Activated CD4-positive, alpha-beta T cell treated with anti-CD3 and anti-CD28 coated beads for 1 hour (primary cell): ENCODE measurements at places on chromosomes 5 and 9.

- no peak for DNase-seq
These were observed 168.4 kb downstream of the RASEF start for GRCh38 chr9:82894548-82894947.

DNA sequence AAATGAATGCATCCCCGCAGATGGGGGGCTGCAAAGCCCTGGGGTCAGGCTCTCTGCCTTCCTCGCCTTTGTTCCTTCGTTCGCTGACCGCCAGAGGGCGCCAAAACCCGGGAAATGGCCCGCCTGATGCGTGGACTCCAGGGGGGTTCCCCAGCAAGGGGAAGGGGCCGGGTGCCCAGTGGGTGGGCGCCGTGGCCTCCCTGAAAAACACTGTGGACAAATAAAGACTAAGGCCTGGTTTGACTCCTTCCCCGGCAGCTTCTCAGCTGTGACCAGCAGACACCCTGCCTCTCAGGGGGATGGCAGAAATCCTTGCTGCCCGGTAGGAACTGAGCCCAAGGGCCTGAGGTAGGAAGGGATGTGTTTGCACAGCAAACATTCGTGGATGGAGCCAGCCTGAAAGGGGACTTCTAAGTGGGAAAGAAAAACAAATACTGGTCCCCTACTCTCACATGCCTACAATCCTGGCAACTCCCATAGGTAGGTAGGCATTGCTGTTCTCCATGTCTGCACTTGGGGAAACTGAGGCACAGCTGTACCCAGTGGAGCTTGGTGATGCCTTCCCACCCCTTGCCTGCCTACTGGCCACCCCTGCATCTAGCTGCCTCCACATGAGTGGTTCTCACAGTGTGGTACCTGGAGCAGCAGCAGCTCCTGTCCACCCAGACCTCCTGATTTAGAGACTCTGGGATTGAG is 57.7 kb downstream of the DUSP1 start:
- DNase-seq = peak; percentile 64

DNA sequence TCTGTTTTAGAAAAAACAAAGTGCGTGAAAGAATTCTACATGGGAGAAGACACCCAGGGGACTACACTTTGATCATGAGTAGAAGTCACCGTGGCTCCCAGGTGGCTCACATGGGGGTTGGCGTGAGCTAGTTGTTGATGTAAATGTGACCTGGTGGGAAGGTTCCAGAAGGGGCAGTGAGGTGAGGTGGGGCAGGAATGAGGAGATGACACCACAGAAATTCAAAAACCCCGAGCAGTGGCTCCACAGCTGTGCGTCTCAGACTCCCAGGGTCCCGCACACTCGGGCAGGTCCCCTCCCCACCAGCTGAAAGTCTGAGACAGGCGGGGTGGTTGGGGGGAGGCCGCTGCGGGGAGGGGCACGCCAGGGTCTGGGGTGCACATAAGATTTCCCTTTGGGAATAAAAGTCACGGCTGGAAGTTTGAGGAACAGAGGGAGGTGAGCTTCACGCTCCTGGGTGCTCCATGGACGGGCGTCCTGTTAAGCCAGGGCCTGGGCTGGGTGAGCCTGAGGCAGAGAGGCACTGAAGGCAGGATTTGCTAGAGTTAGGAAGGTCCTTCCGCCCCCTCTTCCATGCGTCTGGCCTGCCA is 29.9 kb downstream of the GLT6D1 start:
- DNase-seq = no peak

GRCh38 chr9:127233550-127233949 is 31.0 kb upstream of the GARNL3 start:
- no peak for DNase-seq

GRCh38 chr9:101427358-101427757 is 8.2 kb downstream of the ALDOB start:
- DNase-seq = no peak

DNA sequence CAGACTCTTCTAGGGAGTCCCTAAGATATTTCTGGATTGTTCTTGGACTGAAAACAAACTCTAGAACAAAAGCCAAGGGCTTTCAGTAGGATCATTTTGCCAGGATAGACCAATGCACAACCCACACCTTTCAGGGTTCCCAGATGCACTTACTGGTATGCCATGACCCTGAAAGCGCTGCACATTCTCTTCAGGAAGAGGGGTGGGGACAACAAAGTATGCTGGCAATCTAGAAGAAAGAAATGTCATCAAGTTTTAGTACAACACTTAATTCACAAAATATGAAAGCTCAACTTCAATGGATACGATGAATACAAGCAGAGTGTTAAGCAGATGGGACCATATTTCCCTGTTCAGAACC is 57.2 kb downstream of the MTMR12 start:
- DNase-seq = no peak

GRCh38 chr9:78118742-78119473 is 87.3 kb upstream of the GNAQ start:
- no peak for DNase-seq

GRCh38 chr5:42781584-42781983 is 25.0 kb downstream of the CCDC152 start:
- no peak for DNase-seq

GRCh38 chr9:126443144-126443543 is 116.5 kb downstream of the MVB12B start:
- no peak for DNase-seq

GRCh38 chr5:9698125-9698826 is 68.1 kb upstream of the TAS2R1 start:
- DNase-seq = no peak

- DNase-seq = no peak
These were observed 25.3 kb downstream of the UBAP1 start for GRCh38 chr9:34203992-34204635.

GRCh38 chr5:142772446-142773293 is 2.5 kb downstream of the ARHGAP26 start:
- no peak for DNase-seq

DNA sequence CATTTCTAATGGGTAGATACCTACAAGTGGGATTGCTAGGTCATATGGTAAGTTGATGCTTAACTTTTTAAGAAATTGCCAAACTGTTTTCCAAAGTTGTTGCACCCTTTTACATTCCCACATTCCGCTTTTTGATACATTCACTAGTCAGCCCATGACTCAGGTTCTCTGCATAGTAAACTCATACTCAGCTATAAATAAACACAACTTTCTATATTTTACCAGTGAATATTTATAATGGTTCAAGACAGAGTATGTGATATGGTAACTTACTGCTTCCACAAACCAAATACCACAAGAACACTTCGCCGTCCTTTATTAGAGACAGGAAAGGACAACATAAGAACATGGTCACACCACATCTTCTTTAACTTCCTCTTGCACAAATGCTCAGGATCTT is 54.0 kb downstream of the PLPP1 start:
- DNase-seq = no peak

DNA sequence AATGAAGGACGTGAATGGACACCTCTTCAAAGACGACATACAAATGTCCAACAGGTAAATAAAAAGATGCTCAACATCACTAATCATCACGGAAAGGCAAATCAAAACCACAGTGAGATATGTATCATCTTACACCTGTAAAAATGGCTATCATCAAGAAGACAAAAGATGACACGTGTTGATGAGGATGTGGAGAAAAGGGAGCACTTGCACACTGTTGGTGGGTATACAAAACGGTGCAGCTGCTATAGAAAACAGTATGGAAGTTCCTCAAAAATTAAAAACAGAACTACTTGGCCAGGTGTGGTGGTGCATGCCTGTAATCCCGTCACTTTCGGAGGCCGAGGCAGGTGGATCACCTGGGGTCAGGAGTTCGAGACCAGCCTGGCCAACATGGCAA is 47.9 kb downstream of the STK10 start:
- DNase-seq = no peak

DNA sequence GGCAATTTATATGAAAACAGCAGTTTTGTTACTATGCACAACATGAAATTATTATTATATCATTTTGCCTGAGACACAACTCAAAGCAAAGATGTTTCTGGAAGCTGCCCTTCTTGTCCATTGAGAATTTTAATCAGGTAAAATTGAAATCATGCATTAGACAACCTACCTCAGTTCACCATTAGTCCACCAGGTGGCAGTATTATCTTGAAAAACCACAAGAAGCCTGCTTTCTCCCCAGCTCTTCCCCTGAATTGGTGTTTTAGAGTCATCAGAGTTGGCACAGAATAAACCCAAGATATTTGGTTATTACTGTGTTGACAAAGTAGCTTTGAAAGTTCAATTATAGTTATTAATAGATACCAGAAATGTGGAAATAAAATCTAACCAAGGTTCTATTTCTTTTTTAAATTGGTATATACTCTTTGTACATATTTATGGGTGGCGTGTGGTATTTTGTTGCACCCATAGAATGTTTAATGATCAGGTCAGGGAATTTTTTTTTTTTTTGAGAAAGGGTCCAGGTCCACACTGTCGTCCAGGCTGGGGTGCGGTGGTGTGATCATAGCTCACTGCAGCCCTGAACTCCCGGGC is 25.7 kb downstream of the UTP15 start:
- DNase-seq = no peak

- peak; percentile 31 for DNase-seq
These were observed 17.7 kb downstream of the SRP19 start for GRCh38 chr5:112878760-112879159.

DNA sequence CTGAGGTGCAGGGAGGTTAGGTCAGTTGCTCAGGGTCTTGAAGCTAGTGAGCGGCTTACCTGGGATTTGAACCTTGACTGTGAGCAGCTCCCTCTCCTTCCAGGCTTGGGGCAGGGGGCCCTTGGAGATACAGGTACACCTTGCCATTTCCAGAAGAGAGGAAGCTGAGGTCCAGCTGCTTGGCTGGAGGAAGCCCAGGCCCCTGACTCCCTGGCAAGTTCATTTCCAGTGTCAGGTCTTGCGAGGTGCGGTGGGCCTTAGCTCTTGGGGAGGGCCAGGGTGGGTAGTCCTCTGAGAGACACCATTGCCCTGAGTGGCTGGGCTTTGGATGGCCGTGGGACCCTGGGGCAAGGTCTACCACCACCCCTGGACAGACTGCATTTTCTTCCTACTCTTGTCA is 9.3 kb downstream of the PPARGC1B start:
- DNase-seq = no peak

- DNase-seq = peak; percentile 22
These were observed at the start of gene VAV2 for GRCh38 chr9:133991964-133992779. TSS of gene VAV2 (minus strand) at chr9:133992324. CDS start at chr9:133992278, 46 bp downstream.
